ENCODE measurements at places on chromosomes 2 and 18.

- DNase-seq = no peak
Measured at GRCh38 chr2:162013514-162014475, 60.2 kb downstream of the DPP4 start.

DNA sequence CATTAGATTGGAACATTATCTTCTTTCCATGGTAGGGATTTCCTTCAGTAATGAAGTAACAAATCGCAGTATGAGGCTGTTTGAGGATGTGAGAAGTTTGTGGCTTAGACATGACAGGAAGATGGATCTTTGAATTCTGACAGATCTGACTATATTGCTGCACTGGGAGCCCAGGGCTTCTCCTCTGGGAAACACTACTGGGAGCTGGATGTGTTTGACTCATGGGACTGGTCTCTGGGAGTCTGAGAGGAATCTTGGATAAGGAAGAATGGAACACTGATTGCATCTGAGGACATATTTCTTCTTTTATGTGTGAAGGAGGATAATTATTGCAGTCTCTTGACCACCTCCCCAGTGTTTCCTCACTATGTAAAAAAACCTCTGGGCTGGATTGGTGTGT, 77.2 kb upstream of the ST6GAL2 start:
- DNase-seq = no peak

GRCh38 chr2:125364192-125364983, 1291.6 kb upstream of the GYPC start:
- no peak for DNase-seq

- DNase-seq = no peak
Measured at GRCh38 chr2:189137519-189137918, 42.0 kb downstream of the COL5A2 start.

- no peak for DNase-seq
Measured at GRCh38 chr2:59296279-59296678, 1055.2 kb upstream of the FANCL start.

- no peak for DNase-seq
Measured at GRCh38 chr2:190941571-190941970, 61.0 kb downstream of the GLS start.

GRCh38 chr2:150750720-150751119, 263.3 kb upstream of the RND3 start:
- DNase-seq = no peak

DNA sequence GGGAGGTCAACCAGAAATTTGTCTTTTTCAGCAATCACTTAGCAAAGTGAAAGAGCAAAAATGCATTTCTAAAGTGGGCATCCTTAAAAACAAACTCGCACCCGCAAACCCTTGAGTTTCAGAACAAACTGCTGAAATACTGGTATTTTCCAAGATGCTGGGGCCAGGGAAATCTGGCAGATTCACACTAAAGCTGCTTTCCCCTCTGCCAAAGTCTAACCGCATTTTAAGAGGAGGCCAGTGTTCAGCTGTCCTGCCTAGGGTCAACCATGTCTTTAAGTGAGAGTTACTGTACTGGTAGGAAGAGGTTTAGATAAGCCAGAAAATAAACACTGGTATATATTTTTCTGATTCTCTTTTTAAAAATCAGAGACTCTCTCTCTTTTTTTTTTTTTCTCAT, 55.9 kb downstream of the ACVR1 start:
- DNase-seq = no peak

DNA sequence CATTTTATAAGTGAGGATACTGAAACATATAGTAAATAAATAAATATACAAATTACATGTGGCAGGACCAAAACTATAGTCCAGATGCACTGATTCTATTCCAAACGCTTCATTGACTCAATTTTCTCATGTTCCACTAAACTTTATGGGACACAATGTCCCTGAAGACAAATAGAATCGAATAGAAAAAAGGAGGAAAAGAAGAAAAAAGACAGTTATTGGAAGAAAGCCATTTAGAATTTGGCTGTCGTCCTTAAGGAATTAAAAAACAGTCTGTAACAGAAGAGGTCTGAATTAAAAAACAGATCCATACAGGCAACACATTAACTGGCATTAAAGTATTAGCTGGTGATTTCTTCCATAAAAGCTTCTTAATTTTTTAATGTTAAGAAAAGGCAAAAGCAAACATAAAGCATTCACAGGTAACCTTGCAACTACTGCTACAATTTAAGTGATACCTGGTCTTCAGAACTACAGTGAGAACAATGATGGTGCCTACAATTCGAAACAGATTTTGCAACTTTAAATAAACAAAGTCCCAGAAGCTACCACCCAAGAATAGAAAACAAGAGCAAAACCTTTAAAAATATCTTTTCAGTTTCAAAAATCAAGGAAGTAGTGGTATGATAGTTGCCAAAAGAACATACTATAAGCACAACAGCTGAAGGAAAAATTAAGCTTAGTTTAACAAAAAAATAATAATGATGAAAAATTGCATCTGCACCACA, 17.4 kb upstream of the CHAC2 start:
- DNase-seq = no peak

GRCh38 chr2:143357966-143358365, 228.7 kb downstream of the ARHGAP15 start:
- DNase-seq = no peak

- no peak for DNase-seq
Measured at GRCh38 chr2:9649261-9649660, 18.5 kb upstream of the YWHAQ start.

DNA sequence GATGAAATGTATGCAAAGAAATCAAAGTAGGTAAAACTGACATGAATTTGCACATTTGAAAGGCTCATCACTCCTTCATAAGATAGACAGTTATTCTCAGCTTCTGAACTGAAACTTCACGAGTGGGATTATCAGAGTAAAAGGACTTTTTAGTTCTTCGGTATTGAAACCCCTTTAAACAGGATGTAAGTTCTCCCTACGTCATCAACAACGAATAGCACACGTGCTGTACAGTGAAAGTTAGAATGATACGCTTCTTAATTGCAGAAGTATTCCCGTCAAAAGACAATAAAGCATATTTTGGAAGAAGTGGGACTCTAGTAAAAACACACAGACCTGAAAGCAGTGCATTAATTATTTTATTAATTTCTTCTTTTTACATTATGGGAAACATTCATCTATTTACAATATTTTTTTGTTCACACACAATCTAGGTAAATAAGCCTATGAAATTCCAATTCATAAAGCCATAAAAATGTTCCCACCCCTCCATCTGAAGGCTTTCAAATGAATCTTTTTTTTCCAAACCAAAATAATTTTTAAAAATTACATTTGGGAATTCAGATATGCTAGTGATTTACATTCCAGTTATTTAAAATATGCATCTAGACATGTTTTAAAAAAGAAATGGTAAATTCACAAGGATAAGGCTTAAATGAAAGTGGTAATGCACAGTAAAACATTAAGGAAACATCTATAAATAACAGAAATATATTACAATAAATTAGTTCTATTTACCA, 45.9 kb downstream of the TGIF1 start:
- no peak for DNase-seq

DNA sequence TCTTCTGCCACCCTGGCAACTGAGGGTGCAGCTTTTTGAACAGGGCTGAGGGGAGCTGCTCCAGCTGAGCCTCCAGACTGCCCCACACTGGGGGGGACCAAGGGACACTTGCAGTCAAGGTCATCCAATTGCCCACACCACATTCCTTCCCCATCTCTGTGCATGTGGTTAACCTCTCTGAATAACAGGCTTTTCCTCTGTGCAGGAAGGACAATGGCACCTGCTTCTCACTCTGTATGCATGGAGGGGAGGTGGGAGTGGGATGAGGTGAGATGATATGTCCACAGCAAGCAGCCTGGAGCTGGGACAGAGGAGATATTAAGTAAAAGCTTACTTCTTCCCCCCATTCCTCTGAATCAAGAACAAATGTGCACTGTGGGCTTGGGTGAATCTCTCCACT, 39.1 kb upstream of the TEX51 start:
- DNase-seq = no peak

- DNase-seq = no peak
Measured at GRCh38 chr2:124333784-124334183, 308.7 kb downstream of the CNTNAP5 start.

GRCh38 chr18:12860530-12860929, 23.5 kb downstream of the PTPN2 start:
- DNase-seq = no peak

DNA sequence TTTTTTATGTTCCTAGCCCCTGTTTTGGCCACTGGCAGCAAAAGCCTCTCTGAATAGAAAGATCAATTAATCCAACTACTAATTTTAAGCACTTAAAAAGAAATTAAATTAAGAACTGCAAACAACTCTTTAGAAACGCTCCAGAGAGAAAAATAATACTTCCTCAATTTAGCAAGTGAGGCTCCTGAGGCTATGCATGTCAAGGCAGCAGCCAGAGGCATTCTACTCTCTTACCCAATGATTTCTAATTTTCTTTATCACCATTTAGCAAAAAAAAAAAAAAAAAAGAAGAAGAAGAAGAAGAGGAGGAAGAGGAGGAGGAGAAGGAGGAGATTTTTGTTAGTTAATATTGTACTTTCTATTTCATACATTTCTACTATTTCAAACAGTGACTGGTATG, 68.5 kb downstream of the TMEM237 start:
- DNase-seq = no peak

DNA sequence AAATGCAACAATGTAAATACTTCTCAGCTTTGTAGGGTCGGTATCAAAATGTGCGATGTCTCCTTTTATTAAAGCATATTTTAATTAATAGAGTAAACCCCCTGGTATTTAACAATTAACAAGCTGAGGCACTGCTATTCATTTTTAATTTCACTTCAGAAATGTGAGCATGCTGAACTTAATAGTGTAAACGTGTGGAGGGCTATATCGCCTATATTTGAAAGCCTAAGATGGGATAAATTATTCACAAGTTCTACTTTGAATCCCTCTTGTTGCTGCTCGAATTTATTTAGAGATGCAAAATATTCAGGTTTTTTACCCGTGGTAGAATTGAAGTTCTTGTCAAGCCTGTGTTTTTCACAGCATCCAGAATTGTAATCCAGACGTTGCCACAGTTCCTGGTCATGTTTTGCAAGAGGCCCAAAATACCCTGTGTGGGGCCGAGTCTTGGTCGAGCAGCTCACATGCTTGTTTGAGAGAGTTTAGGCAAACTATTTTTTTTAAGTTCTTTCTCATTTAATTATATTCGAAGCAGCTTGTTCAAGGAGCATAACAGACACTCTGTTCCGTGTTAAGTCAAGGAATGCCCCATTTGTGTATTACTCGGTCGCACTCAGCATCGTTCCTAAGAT, 2.5 kb downstream of the SALL3 start:
- DNase-seq = no peak

DNA sequence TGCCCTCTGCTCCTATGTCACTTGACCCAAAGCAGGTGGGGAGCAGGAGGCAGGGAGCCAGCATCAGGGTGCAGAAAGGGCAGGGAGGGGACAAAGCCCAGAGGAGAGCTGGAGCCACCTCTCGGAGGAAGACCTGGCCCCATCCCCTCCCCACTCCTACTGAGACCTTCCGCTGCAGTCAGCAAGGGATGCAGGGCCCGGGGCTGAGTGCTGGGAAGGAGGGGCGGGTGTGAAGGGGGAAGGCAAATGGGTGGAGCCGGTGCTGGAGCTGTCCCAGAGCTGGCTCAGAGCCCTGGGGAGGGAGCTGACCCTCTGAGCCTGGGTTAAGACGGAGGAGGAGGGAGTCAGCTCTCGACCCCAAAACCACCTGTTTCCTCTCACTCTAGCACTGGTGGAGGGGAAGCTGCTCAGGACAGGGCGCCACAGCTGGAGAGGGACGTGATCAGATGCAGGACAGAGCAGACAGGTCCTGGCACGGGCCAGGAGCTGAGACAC, 33.8 kb downstream of the HS1BP3 start:
- no peak for DNase-seq

GRCh38 chr18:35167332-35167731, 73.5 kb upstream of the ZNF397 start:
- DNase-seq = no peak

GRCh38 chr2:217672472-217672871, 330.3 kb downstream of the TNS1 start:
- DNase-seq = no peak

GRCh38 chr2:23530206-23530908, 145.4 kb downstream of the KLHL29 start:
- DNase-seq = no peak

GRCh38 chr2:119713819-119714490, 35.0 kb downstream of the TMEM177 start:
- DNase-seq = no peak
